ENCODE measurements at places on chromosomes 4 and X. TPM values are rescaled to one million over a fixed set of nuclear protein-coding genes. Genes with fewer than 3 reads are reported as not detected.

TLR6 gene
- 2.9 TPM for total RNA-seq

CFP gene
- 1.9 TPM for total RNA-seq

MAGEA1 gene
- not detected for total RNA-seq

HS3ST1 gene
- 0.87 TPM for total RNA-seq

RBM3 gene
- total RNA-seq = 261 TPM

APLN gene
- 1,492 TPM for total RNA-seq

IGSF1 gene
- total RNA-seq = 1.7 TPM

HELT gene
- not detected for total RNA-seq

FGF2 gene
- 3.0 TPM for total RNA-seq

SMR3B gene
- not detected for total RNA-seq

GAGE12G gene
- not detected for total RNA-seq

GRIA2 gene
- 0.23 TPM for total RNA-seq

IQCM gene
- not detected for total RNA-seq

XG gene
- not detected for total RNA-seq

FAM114A1 gene
- total RNA-seq = 122 TPM

KIAA1210 gene
- total RNA-seq = not detected

SPARCL1 gene
- not detected for total RNA-seq

IL3RA gene
- total RNA-seq = 77.7 TPM

CSAG3 gene
- total RNA-seq = not detected

HTN1 gene
- total RNA-seq = not detected

CAPN6 gene
- total RNA-seq = not detected

BEND4 gene
- total RNA-seq = 0.53 TPM

TNIP2 gene
- 101 TPM for total RNA-seq

BRS3 gene
- total RNA-seq = not detected

ATP1B4 gene
- total RNA-seq = not detected

FUNDC2 gene
- total RNA-seq = 32.2 TPM

CT45A10 gene
- total RNA-seq = not detected

GUCY1A1 gene
- 0.70 TPM for total RNA-seq

FRMPD3 gene
- not detected for total RNA-seq

MRPL1 gene
- 30.5 TPM for total RNA-seq

XAGE1A gene
- not detected for total RNA-seq

DIPK2B gene
- total RNA-seq = 266 TPM

PTCHD1 gene
- total RNA-seq = 0.19 TPM

CXCL11 gene
- 6.4 TPM for total RNA-seq

SFRP2 gene
- total RNA-seq = not detected

CRMP1 gene
- 23.8 TPM for total RNA-seq

PSAPL1 gene
- total RNA-seq = not detected

PIN4 gene
- total RNA-seq = 14.6 TPM

PLAC1 gene
- total RNA-seq = 0.15 TPM
